ENCODE measurements at places on chromosomes 13 and 19. TPM values are rescaled to one million over a fixed set of nuclear protein-coding genes. Genes with fewer than 3 reads are reported as not detected.

The ZIC2 gene
- not detected for polyA plus RNA-seq

GRCh38 chr19:17577457-17578097, 22.1 kb downstream of the COLGALT1 start:
- DNase-seq: no peak

GRCh38 chr19:39282021-39282420, 13.8 kb downstream of the IFNL2 start:
- DNase-seq: no peak

DNA sequence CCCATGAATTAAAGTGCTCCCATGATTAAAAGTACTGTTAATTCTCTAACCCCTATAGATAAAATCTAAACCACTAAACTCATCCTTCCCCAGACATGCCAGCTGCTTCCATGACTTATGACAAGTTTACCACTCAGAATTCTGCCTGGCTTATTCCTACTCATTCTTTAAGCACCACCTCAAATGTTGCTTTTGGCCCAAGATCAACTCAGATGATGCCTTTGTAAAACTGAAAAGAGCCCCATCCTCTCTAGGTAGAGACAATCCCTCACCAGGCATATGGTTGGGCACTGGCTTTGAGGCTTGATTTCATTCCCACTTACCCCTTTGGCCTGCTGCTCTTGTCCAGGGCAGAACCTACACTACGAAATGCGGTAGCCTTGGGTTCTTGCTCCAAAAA, 250.0 kb downstream of the DNAJC15 start:
- no peak for DNase-seq
